ENCODE measurements at places on chromosomes 13 and 19.

- DNase-seq, result no peak
These were observed 32.1 kb upstream of the GPR183 start for GRCh38 chr13:99339230-99339721.

GRCh38 chr13:111590796-111591195 lies 270.4 kb downstream of the TEX29 start:
- DNase-seq, result no peak

DNA sequence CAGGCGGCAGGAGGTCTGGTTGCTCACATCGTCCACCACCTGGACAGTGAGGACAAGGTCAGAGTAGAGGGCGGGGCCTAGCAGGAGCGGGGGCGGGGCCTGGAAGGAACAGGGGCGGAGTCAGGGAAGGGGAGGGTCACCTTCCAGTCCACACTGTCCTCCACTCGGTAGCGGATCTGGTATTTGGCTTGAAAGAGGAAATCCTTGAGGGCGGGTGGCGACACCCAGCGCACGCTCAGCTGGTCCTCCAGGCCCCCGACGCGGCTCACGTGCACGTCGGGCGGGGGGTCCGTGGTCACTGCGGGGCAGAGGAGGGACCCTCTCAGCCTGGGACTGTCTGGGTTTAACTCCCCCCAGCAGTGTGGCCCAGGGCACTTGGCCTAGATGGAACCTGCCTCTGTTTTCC lies 8.2 kb downstream of the REX1BD start:
- DNase-seq, result no peak

DNA sequence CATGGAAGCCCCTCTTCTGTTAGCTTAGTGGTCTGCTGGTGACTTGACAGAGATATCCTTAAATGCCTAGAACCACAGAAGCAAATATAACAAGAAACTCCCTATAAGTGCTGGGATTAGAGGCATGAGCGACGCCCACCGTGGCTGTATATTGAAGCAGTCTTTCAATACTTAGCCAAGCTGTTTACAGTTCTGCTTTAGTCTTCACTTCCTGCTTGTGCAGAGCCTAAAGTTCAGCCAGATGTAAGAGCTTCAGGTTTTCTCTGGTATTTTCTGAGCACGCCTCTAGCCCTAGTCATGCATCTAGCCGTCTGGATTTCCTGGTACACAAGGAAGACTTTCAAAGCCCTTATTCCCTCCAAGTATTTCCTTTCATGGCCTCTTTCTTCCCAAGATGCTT lies 28.5 kb downstream of the TRPM4 start:
- no peak for DNase-seq

GRCh38 chr13:27641711-27642502 lies 20.2 kb downstream of the POLR1D start:
- DNase-seq, result no peak

GRCh38 chr19:4122480-4122879 lies 1.4 kb downstream of the MAP2K2 start:
- no peak for DNase-seq

DNA sequence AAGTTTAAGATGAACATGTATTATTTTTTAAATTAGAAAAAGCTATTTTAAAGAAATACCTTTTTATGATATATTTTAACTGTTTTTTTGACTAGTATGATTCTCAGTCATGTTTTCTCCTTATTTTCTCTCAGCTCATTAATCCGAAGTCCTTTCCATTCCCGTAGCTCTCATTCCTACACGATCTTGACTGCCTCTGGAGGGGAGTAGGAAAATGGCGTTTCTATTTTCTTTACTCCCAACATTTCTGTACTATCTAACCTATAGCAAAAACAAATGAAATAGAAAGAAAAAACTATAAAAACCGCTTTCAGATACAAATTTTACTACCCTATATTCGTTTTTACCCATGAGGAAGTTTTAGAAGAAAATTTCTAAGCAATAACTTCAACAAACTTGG lies 343.8 kb downstream of the RBM26 start:
- no peak for DNase-seq

GRCh38 chr13:102909971-102910370 lies 64.1 kb downstream of the ERCC5 start:
- no peak for DNase-seq

DNA sequence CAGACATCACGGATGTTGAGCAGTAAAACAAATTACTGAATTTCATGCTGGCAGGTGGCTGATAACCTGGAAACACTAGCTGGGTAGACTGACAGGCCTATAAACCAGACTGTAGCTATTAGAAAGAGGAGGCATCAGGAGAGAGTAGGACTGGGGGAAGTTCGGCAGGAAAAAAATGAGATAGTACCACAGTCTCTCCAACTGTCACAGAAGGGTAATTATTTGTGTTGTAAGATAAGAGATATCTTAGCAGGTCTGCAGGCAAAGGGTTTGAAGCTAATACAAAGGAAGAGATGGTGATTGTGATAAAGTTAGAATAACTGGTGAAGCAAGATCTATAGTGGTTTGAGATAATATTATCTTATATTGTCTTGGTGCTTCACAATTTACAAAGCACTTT lies 41.7 kb downstream of the MIPEP start:
- DNase-seq, result no peak

- no peak for DNase-seq
These were observed 5.5 kb downstream of the SLC25A23 start for GRCh38 chr19:6453951-6454565.

DNA sequence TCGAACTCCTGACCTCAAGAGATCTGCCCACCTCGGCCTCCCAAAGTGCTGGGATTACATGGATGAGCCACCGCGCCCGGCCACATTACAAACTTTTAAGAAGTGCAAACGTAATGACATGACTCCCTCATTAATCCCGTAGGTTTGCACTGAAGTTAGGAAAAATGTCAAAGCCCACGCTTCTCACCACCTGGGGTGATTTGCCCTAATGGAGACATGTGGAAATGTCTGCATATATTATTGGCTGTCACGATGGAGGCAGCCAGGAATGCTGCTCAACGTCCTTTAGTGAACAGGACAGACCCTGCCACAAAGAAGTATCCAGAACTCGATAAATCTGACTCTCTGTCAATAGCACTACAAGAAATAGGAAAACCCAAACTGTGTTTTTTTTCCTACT lies 21.0 kb downstream of the NLRP9 start:
- DNase-seq, result no peak

GRCh38 chr13:93397619-93398018 lies 171.0 kb downstream of the GPC6 start:
- no peak for DNase-seq

GRCh38 chr13:33262594-33262993 lies 23.0 kb downstream of the STARD13 start:
- no peak for DNase-seq

DNA sequence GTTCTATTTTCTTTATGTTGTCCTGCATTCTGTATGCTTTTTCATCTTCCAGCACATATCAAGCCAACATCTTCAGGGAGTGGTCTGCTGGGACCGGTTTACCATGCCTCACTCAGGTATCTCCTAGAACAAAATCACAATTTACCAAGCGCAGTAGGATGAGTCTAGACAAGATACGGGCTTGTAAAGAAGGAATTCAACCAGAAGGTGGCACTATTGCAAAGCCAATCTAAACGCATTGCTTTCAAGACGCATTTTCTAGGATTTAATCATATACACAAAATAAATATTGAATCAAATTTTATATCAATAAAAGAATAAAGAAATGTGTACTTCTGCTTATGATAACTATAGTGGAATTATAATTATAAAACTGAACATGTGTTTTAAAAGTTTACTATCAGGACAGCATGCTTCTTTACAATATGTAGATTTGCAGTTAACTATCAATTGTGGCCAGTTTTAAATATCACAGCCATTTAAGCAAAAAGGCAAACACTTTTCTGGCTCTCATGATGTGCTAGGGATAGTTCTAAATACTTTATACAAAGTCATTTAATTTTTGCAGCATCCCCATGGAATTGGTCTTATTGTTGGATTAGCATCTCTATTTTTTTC lies 16.1 kb upstream of the TPP2 start:
- DNase-seq, result no peak

DNA sequence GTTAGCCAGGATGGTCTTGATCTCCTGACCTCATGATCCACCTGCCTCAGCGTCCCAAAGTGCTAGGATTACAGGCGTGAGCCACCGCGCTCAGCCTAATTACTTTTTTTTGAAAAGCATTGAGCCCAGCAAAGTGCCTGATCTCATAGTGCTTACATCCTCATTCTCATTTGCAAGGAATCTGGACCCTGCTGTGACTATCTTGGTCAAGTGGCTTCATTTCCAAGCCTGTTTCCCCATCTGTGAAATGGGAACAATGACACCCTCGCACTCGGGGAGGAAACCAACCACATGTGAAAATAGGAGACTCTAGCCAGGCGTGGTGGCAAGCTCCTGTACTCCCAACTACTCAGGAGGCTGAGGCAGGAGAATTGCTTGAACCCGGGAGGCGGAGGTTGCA lies 1.6 kb upstream of the PLEKHA4 start:
- no peak for DNase-seq

GRCh38 chr13:27659145-27659865 lies 37.6 kb downstream of the POLR1D start:
- DNase-seq, result no peak
